ENCODE measurements at places on chromosomes 1 and 21. TPM values are rescaled to one million over a fixed set of nuclear protein-coding genes. Genes with fewer than 3 reads are reported as not detected.
A peak's percentile ranks its signal among the peaks of the same experiment; 100 is the strongest.

Gene LORICRIN
- total RNA-seq: not detected

- DNase-seq: no peak
Observed at GRCh38 chr1:12577020-12577419, 41.0 kb downstream of the DHRS3 start.

DNA sequence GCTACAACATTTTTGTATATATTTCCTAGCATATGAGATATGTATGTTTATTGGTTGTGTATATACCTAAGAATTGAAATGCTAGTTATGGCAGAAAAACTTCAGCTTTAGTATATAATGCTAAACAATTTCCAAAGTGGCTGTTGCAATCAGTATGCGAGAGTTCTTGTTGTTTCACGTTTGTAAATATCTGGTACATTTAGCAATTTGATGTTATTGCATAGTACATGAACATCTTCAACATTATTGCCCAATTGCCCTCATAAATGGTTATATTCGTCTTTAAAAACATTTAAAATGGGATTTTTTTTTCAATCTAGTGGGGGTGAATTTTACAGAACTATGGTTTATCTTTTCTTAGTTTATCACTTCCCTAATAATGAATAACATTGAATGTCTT is 86.2 kb upstream of the HP1BP3 start:
- DNase-seq: no peak

GRCh38 chr1:243523766-243524165 is 267.9 kb downstream of the SDCCAG8 start:
- DNase-seq: no peak

DNA sequence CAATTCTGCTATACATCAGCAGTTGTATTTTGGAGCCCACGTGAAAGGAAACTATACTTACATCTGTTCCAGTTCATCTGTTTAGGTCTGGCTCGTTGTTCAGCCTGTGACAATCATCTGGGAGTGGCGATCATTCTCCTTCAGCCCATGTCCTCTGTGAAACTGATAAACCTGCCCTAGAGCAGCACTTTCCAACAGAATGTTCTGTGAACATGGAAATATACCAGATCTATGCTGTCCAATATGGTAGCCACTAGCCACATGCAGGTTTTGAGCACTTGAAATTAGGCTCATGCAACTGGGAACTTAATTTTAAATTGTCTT is 24.5 kb upstream of the COQ8A start:
- DNase-seq: no peak

DNA sequence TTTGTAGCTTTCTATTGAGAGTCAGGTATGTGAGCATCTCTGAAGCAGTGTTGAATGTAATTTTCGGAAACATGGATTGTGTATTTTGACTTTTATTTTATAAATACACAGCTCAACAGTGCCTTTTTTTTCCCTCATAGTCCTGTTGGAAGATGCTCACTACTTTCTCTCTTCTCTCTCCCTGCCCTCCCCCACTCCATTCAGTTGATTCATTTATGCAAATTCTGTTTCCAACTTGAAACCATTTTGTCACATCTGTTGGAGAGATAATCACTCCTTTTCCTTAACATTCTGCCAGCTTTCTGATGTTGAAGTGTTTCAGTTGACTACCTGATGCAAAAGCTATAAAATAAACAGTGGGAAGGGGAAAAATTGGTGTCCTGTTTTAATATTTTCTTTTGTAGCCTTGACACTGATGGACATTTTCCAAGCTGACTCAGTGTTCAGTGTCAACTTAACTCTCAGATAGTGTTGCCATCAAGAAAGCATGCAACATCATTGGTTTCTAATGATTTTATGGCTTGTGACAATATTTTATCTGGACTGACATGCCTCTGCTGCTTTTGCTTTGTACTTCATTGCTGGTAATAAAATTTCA is 194.5 kb downstream of the HS2ST1 start:
- no peak for DNase-seq

DNA sequence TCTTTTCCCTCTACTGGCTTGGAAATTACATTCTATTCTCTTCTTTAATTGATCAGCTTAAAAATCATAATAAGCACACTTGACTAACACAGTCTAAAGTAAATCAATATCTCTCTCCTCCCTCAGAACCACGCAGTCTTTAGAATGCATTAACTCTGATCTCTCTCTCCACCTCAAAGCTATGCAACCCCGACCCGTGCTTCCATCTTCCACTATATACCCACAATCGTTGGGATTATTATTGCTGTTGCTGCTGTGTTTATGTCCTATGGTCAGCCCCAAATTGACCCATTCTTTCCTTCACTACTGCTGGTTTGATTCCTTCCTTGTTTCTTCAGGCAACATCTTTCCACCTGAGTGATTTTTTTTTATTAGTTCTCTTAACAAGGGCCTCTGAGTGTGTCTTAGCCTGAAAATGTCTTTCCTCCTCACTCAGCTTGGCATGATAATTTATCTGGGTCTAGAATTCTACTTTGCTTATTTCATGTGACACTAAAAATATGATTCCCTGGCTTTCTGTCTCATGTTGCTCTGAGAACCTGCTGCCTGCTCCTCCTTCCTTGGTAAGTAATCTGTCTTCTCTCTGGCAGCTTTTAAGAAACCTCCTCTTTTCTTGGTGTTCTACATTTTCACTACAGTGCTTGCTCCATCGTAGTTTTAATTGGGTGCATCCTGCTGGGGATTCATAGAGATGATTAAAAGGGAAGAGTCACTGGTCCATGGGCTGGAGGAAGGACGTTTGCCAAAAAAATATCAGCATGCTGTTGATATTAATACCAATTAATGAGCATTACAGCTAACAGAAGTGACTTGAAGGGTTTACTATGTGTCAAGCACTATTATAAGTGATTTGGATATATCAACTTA is 472.2 kb downstream of the MATN1 start:
- no peak for DNase-seq

Gene TFAP2E
- total RNA-seq: 0.66 TPM

- DNase-seq: no peak
Observed at GRCh38 chr1:7253118-7253480, 467.8 kb downstream of the CAMTA1 start.

DNA sequence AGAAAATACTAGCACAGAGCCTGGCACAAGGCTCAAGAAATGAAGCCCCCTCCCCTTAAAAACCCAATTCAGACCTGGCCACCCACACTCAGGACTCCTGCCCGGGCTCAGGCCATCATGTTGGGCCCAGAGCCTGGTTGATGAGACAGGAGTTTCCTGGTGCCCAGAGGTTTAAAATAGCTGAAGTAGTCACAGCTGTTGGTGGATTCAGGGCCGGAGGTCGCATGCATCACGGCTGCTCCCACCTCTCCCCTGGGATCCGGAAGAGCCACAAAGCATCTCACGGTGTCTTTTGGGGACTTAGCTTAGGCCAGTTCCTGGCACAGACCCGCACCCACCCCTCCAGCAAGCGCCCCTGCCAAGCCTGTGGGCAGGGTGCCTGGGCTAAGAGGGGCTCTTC is 2.6 kb upstream of the PADI2 start:
- DNase-seq: no peak

DNA sequence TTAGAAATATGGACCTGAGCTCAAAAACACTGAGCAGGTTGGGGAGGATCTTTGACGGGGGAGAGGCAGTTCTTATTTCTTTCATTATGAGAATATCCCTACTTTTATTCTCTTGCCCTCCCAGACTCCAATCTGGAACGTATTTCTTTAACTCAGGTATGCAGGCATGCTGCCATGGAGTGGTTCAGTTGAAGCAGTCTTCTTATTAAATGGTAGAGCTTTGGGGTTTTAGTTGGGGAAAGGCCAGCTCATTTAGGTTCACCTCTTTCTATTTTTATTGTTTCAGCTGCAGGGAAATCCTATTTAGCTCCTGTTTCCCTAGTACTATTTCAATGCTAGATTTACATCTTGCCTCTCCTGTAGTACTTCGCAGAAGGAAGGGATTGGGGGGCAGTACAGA is 198.9 kb downstream of the TTLL7 start:
- no peak for DNase-seq

DNA sequence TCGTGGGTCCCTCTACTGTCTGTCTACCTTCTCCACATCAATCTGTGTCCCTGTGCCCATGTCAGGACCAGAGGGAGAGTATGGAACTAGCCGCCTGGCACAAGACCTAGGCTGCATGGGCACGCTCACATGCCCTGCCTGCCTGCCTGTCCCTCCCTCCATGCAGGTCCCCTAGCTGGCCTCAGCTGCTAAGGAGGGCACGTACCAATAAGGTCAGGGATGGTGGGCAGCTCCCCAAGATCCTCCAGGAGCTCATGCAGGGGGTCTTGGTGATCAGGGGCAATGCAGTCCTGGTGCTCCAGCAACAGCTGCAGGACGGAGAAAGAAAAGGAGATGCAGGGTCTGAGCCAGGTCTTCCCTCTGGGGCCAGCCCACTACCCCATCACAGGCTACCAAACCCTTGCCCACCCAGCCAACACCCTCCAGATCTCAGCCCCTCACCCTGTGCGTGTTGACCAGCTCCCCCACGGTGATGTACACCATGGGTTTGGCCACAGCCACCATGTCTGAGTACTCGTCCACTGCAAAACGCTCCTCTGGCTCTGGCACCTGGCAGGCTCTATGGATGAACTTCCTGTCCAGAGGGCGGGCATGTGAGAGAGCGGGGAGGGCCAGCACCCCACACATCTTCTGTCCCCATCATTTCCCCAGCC is 33.1 kb upstream of the MEF2D start:
- no peak for DNase-seq

DNA sequence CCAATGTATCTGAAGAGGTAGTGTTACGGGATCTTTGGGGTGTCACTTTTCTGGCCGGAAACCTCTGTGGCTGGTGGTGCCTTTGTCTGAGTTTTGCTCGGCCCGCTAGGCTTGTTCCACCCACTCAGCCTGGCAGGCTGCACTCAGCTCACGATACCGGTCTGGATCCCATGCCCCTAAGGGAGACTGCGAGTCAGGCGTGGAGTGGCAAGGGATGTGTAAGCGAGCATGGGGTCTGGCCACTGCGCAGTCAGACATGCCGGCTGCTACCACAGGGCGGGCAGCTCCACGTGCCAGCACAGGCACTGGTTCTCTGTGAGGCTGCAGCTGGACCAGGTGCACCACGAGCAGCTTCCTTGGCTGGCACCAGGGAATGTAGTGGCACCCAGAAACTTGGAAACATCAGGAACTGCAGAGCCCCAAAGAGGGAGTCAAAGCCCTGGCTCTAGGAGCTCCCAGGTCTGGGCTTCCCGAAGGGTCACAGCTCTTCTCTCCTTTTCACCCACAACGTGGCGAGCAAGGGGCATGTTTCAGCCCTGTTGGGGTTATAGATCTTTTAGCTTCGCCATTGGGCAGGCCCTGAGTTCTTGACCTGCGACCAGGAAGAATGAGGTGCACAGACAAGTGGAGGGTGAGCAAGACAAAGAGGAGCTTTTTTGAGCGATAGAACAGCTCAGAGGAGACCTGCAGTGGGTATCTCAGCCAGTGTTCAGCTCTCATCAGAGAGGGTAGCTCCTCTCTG is 23.8 kb upstream of the LRRC8C start:
- no peak for DNase-seq

DNA sequence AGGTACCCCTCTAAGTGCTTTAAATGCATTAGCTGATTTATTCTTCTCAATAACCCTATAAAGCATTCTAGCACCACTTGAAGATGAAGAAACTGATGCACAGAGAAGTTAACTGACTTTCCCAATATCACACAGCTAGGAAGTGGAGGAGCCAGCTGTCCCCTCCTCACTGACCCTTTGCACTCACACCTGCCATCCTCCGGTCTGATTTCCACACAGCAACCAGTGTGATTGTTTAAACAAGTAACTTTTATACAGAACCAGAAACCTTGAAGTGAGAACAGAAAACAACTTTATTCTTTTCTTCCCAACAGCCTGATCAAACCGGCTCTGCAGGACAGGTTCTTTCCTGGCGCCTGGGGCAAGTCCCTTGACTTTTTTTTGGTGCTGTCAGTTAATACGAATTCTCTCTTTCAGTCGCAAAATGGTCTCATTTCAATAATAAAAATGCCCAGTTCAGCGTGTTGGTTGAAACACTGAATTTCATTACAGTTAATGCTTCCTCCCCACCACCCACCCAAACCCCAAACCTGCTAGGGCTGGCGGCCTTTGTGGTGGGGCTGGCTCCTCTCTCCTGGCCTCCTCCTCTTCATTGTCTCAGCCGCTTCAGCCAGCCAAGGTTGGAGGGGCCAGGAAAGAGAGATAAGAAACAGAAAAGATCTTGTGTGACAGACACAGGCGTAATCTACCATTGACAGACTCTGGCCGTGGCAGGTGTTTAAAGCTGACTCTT is 26.4 kb upstream of the EEIG2 start:
- no peak for DNase-seq

Gene KIRREL1
- 26.8 TPM for total RNA-seq

DNA sequence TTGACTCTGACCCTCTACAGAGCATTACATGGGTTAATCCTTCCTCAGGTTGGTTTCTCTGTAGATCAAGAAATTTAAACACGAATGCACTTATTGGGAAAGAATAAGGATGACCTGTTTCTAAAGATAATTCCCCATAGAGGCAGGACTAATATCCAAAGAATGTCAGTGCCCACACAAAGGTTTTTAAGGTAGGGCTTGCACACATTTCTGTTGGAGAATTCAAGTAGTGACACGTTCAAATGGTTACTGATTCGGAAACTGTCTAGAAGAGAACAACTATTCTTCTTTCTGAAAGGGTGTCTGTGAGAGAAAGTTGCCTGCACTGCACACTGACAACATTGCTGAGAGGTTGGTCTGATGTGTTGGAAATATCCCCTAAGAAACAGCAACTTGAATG is 167.3 kb downstream of the ZNF326 start:
- DNase-seq: no peak

Gene F5
- total RNA-seq: 154 TPM

DNA sequence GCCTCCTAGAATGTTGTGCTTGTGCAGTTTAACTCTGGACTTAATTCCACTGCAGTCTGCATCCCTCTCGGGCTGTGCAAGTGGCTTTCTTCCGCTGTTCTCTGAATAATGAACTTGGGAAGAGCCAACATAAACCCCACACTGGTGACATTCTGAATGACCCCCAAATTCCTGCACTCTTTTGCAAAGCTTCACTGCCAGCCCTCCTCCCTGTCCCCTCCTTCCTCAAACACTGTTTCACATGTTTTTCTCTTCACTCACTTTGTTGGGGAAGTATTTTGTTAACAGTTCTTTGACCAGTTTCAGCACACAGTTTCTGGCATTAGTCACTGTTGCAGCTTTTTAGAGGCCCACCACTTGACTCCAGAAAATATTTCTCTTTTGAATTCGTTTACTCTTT is 39.7 kb downstream of the GNG12 start:
- DNase-seq: no peak

Gene ANGPTL1
- total RNA-seq: 24.2 TPM

Gene SMIM1
- 5.9 TPM for total RNA-seq

- DNase-seq: no peak
Observed at GRCh38 chr1:168907786-168908348, 178.9 kb upstream of the DPT start.

Gene AHCYL1
- total RNA-seq: 166 TPM

Gene F13B
- 2.3 TPM for total RNA-seq

- peak; percentile 42 for DNase-seq
Observed at GRCh38 chr21:32770871-32771523, 558 bp downstream of the PAXBP1 start.

Gene OR2T33
- total RNA-seq: not detected
